ENCODE measurements at places on chromosomes 11 and 22.

GRCh38 chr11:76807206-76807875, 24.2 kb downstream of the TSKU start:
- DNase-seq, result peak; percentile 80

- DNase-seq, result no peak
These were observed 59.1 kb upstream of the POU2AF2 start for GRCh38 chr11:111186308-111186915.

DNA sequence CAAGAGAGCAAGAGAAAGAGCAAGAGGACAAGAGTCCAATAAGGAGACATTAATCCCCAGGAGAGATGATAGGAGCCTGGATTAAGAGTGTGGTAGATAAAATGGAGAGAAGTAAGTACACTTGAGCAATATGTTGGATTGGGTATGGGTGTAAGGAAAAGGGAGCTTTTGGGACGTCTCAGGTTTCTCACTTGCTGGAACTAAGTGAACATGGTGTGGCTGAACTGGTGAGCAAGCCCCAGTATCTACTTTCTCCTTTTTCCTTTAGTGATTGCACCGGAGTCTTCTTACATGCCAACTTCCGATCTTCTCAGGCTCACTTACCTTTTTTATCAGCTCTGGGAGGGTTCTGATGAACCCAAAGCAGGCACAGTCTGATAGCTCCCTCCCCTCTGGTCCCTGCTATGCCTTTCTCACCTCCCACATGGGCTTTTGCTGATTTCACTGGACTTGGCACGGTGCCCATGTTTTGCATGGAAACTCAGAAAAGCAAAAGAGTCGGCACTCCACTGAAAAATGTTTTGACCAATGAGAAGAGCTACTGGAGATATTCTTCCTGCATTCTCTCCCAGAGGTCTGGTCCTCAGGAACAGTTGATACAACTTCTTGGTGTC, 14.5 kb upstream of the APLNR start:
- DNase-seq, result no peak

DNA sequence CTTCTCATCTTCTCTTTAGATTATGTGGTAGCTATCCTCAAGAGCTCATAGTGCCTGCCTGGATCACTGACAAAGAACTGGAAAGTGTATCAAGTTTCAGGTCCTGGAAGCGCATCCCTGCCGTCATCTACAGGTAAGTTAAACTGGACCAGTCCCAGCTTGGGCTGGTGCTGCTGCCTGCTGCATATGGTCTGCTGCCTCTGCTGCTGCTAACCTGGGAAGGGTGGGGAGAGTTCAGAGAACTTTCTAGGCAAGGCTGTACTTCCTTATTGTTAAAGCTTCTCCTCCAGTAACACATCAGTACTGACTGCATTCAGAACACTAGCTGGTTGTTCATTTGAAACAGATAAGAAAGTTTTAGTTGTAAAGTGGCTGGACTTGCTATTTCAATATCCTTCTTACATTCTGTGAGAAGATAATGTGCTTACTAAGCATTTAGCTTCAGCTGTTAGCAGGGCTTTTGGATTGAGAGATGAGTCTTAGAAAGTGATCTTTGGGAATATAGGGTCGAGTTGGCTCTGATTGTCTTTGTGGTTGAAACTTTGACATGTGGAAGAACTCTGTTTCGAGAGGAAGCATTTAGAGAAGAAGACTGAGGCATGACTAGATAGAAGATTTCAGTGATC, 77.3 kb upstream of the HORMAD2 start:
- DNase-seq, result no peak

GRCh38 chr11:111723595-111723994, 42.6 kb downstream of the PPP2R1B start:
- DNase-seq, result no peak

DNA sequence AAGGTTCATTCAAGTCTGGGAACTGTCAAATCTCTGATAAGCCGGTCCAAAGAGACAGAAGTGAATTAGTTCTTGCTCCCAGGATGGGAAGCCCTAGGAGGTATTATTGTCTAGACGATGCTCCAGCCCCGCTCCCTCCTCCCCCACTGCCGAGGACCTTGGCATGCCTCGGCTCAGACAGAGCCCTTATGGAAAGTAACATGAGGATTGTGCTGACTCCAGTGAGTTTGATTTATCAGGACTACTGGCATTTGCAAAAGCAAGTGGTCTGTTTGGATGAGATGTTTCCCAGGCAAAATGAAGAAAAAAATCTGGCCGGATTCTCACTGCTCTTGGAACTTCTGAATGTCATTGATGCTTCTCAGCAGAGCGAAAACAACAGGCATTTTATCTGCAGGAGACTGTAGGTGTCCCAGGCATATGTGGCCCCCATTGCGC, 341.0 kb downstream of the ETS1 start:
- DNase-seq, result no peak

- no peak for DNase-seq
These were observed 786.8 kb downstream of the BRD1 start for GRCh38 chr22:49040754-49041467.

DNA sequence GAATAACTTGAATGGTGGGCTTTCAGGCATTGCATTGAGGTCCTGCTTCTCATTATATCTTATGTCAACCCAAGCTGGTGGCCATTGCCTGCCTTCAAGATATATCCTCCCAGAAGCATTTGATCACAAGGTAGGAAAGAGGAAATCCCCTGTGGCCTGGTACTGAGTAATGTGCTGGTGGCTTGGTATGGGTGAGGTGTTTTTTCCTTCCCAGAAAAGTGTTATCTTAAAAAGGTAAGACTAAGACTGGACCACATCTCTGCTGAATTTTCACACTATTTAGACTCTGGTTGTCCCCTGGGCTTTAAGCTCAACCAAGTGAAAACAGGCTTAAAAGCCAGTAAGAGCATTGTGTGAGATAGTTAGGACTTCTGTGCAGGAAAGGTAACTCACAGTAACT, 3.7 kb downstream of the INSC start:
- DNase-seq, result peak; percentile 60

DNA sequence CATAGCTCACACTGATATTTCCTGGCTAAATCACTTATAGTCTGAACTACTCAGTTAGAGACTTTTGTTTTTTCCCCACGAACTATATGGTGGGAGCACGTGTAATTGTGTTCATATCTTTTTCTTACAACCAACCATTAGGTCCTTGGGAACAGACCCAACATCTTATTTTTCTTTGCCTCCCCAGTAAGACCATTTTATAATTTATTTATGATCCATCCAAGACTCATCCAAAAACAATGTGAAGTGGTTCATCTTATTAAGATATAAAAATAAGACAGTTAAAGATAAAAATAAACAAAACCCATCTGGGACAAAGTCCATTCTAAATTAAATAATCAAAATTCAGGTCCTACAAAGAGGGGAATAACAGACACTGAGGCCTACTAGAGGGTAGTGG, 90.8 kb downstream of the FAM168A start:
- DNase-seq, result no peak

- no peak for DNase-seq
These were observed 150.0 kb upstream of the NECTIN1 start for GRCh38 chr11:119878990-119879389.

GRCh38 chr11:11857769-11858168, 16.0 kb downstream of the USP47 start:
- no peak for DNase-seq

DNA sequence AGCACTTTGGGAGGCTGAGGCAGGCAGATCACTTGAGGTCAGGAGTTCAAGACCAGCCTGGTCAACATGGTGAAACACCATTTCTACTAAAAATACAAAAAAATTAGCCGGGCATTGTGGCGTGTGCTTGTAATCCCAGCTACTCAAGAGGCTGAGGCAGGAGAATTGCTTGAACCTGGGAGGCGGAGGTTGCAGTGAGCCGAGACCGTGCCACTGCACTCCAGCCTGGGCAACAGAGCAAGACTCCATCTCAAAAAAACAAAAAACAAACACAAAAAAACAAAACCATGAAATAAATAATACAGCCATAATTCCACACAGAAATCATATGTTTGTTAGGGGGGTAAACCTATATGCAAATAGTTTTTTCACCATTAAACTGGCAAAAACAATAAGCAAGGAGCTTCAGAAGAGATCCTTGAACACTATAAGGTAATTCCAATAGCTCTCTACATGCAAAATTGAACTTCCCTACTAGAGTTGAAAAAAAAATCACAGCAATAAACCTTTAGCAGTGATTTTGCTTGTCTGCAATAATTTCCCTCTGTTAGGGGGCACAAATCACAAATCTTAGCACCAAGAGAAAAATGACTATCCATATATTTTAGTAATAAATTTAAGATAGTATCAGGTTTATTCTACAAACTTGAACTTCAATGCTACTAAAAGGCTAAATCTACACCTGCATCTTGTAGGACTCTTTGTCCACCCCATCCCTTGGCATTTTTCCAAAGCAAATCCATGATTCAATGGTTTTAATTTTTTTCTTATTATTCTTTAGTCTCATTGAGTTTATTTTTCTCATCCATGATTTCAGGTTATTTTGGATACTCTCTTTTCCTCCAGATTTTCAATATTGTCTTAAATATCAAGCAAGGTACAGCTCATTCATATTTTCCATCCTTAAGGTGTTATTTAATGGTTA, 3.9 kb downstream of the CSTF3 start:
- no peak for DNase-seq

- no peak for DNase-seq
These were observed 1.9 kb upstream of the FTH1 start for GRCh38 chr11:61969391-61969758.

DNA sequence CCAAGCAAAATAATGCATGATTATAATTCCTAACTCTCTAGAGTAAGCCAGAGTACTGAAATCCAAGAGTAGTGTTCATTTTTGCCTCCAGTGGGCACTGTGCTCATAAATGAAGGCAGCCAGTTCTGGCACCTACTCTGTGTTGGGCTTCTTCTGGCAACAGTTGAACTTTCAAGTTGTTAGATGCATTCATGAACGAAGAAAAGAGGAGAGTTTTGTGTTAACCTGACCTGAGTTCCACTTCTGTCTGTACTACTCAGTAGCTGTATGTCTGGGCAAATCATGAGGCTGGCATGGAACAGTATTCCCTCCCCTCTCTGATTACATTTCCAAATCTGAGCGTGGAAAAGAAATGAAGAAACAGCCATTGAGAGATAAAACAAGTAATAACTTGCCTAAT, 20.3 kb upstream of the TENM4 start:
- no peak for DNase-seq

DNA sequence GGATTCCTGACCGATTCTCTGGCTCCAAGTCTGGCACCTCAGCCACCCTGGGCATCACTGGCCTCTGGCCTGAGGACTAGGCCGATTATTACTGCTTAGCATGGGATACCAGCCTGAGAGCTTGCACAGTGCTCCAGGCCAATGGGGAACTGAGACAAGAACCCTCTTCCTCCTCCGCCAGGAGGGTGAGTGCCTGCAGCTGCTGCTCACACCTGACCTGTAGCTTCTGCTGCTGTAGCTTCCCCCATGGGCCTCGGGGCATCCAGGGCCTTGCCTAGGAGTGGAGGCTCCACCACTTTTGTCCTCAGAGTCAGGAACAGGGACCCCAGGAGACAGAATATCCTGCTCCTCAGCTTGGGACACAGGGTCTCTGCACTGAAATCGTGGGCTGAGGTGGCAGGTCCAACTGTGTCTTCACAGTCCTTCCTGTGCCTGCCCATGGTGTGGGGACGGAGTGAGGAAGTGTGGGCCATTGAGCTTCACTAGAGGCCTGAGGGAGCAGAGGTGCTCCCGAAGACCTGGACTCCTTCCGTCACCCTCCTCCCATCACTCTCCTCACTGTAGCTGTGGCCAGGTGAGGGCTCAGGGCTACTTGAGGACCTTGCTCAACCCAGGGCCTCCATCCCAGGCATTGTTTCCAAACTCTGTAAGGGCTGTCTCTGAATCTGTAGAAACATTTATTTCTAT, 103.8 kb downstream of the ZNF280B start:
- DNase-seq, result no peak

DNA sequence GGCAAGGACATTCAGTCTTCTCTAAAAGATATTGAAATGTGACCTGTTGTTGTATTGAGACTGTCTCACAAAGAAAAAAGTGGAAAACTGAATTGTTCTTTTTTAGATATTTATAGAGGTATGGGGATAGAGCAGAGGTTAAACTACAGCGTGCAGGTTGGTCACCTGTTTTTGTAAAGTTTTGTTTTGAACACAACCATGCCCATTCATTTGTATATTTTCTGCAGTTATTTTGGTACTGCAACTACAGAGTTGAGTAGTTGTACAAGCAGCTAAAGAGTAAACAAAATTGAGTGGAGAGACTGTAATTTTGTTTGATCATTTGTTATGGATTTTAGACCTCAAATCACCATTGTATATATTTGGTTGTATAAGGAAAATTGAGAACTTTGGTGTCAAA, 11.3 kb downstream of the EED start:
- DNase-seq, result peak; percentile 64

DNA sequence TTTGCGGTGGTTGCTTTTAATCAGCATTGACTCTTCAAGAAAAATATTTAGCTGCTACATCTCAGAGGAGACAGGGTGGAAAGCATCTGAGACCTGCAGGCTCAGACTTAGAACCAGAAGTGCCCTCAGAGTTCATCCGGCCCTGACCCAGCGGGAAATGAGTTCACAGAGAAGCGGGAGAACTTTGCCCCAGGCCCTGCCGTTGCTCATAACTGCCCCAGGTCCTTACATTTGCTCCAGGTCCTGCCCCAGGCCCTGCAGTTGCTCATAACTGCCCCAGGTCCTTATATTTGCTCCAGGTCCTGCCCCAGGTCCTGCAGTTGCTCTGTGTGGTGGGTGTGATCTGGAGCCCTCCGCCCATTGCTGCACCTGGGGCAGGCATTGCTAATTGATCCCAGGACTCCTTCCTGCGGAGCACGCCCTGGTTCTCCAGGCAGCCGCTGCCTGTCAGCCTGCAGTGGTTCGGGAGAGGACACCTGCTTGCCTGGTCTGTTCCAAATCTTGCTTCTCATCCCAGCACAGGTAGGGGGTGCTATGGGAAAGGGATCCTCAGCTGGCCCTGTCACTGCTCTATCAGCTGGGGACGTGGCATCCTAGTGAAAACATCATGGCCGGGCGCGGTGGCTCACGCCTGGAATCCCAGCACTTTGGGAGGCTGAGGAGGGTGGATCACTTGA, 58.1 kb upstream of the PPP6R3 start:
- peak; percentile 34 for DNase-seq

- DNase-seq, result no peak
These were observed 129.4 kb downstream of the CCDC34 start for GRCh38 chr11:27233654-27234042.

- DNase-seq, result no peak
These were observed 34.0 kb upstream of the TRPC6 start for GRCh38 chr11:101617735-101618332.

DNA sequence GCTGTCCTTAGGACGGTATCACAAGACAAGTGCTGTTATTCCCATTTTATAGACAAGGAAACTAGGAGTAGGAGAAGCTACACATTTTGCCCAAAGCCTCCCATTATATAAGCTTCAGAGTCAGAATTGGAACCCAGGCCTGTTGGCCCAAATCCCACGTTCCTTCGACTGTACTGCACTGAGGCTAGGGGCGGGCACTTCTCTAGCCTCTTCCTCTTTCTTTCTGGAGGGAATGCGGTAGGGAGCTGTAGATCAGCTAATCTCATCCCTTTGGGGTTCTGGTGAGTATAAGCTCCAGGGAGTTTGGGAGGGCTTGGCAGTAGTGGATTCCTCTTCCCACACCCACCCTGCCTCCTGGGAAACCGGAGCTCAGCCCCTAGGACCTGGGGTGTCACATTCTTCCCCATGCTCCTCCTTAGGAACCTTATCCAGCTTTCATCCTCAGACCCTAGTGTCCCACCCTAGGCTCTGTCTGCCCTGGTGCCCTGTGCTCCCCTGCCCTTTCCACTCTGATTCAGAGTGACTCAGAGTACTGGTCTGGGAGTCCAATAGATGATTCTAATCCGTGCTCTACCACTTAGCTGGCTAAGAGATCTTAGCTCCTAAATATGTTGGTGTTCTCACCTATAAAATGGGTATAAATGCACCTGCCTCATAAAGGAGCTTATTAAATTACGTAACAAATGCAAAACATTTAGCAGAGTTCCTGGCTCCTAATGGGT, 29.3 kb downstream of the PHLDB1 start:
- DNase-seq, result no peak
